Testis (tissue), 5 donors: ENCODE measurements at places on chromosomes 12 and 14.

- no peak for DNase-seq
Observed at GRCh38 chr12:89323568-89324218, 28.6 kb downstream of the DUSP6 start.

DNA sequence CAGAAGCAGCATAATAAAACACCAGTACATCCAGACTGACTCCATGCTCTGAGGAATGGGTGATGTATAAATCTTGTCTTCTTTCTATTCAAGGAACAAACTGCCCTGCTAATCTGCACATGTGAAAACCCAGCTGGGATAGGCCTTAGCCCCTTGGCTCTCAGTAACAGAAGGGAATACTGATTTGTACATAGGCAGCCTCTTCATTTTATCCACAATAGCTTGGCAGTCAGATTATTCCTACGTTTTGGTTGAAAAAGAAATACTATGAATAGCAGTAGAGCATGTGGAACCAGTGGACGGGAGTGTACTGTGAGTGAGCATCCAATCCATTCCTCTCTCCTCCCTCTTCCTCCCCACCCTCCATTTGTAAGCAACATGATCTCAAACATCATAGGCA lies 113.5 kb upstream of the ARHGAP5 start:
- DNase-seq, result no peak

GRCh38 chr14:50560931-50561285 lies 963 bp downstream of the ATL1 start:
- DNase-seq, result peak; percentile 77

DNA sequence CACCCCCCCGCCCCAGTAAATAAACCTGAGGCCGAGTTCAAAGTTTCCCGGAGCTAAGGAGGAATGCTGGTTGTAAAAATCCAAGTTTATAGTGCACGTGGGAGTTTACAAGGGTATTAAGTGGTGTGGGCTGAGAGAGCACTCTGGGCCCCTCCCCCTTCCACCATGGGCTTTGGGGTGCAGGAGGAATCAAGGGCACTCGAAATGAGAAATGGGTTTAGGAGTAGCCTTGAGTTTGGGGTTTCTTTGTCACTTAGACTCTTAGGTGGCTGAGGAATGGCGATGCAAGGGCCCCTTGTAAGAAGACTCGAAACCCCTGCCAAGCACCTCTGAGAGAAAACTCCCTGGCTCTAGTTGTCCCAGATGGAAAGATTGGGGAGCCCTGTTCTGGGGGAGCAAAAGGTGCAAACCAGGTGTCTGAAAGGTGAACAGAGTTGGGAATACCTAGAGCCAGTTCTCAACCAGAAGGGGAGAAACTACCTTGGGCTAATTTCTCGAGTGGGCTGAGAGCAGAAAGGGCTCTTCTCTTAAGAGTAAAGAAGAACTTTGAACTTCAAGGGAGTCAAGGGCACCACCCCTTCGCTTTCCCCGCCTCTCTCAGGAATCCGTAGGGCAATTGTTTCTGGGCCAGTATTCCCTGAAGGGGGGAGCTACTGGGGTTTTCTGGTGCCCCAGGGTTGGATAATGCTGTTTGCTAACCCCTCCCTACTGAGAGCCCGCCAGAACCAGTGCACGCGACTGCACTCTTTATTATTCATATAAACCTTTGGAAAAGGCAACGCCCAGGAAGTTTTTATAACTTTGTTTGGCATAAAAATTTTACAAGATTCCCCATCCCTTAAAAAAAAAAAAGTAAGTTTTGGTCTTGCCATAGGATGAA lies 4.0 kb upstream of the HOTAIR start:
- no peak for DNase-seq

GRCh38 chr14:75926431-75927115 lies 55.2 kb downstream of the TGFB3 start:
- DNase-seq, result no peak

DNA sequence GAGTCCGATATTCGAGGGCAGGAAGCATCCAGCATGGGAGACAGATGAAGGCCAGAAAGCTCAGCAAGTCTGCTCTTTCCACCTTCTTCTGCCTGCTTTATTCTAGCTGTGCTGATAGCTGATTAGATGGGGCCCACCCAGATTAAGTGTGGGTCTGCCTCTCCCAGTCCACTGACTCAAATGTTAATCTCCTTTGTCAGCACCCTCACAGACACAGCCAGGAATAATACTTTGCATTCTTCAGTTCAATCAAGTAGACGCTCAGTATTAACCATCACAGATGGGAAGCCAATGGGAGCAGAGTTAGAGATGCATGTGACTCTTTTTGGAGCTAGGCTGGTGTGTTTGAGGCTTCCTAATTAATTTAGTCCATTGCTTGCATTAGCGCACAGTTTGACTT lies 17.0 kb downstream of the C12orf75 start:
- no peak for DNase-seq

DNA sequence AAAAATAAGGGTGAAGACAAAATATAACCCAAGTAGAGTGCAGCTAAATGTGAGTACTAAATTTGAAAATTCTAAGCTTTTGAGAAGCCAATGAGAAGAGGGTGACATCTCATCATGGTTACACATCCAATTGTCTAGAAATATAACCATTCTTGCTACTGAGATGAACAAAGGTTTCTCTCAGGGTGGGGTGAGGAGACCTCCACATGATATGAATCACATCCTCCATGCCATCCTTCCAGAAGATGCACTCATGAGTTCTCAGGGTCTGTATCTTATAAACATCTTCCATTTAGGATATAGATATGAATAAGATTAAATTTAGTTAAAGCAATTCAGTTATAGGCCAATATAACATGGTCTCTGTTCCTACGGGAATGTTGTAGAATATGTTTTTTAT lies 38.9 kb upstream of the E2F7 start:
- no peak for DNase-seq

DNA sequence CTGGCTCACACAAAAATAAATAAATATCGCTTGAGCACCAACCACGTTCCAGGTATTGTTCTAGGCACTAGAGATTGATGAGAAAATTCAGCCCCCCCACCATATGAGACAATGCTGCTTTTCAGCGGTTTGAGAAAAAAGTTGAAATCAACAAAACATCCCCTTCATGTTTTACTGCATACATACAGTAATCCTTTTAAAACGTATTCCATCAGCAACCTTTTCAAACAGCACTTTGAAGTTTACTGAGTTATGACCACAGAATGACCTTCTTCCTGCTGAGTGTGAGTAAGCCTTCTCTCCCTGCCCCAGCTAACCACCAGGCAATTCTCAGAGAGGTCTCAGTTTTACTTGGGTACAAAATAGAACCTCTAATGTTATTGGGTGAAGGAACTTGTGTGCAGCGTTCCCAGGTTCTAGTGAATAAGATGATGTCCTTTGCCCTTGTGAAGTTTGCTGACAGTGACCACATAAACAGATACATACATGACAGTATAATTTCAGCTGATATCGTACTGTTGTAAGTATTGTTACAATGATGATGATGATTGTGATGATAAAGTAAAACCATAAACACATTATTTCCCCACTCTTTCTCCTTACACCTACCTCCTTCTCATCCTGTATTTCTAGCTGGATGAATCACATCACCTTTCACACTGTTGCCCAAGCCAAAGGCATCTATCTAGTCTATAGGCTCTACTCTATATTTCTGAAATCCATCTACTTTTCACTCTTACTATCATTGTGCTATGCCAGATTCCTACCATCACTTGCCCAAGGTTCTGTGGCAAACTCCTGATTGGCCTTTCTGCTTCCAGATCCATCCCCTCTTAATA lies 124.4 kb upstream of the KRR1 start:
- no peak for DNase-seq

- no peak for DNase-seq
Observed at GRCh38 chr14:97331526-97331925, 534.3 kb downstream of the VRK1 start.

DNA sequence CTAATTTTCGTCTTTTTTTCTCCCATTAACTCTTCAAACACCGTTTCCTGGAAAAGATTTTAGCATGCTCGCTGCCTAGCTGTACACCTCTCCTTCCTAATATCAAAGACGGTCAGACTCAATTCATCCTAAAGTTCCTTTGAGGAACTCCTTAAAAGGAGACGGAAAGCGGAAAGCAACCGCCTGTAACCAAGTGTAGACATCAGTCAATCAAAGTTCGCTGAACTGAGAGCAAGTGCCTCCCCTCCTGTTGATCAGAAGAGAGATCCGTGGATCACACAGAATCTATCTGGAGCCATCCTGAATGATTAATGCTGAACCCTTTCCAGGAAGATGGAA lies 412 bp upstream of the TEP1 start:
- peak; percentile 30 for DNase-seq

DNA sequence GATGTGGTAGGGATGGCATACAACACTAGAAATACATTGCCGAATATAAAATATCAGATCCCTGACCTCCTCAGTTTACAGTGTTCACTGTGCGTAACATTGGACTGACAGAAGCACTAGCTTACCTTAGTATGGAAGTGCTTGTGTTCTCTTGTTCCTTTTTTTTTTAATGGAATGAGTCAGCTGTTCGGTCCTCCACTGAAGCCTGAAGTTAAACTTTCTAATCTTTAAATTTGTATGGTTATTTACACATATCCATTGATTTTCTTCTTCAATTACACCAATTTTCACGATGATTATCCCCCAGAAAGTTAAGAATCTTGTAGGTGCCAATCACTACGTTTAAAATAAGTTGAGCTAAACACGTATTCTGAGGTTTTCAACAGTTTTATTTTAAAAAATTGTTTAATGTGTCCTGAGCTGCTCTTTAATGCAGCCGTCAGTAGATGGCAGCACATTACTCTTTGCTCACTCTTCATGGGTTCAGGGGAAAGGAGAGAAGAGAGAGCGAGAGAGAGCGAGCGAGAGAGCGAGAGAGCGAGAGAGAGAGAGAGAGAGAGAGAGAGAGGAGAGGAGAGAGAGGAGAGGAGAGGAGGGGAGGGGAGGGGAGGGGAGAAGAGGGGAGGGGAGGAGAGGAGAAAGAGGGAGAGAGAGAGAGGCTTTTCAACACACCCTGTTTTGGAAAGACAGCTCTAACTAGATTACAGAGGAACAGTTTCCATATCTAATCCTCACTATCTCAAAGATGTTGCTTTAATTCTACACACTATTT lies 134.7 kb upstream of the SCAF11 start:
- peak; percentile 69 for DNase-seq

DNA sequence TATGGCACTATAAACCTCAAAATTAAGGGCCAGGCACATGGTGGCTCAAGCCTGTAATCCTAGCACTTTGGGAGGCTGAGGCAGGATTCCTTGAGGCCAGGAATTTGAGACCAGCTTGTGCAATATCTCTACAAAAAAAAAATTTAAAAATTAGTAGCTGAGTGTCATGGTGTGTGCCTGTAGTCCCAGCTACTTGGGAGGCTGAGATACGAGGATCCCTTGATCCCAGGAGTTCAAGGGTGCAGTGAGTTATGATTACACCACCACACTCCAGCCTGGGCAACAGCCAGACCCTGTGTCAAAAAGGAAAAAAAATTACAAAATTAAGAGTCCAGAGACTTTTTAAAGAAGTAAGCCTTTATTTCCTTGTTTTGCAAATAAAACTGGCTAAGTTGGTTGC lies 1.8 kb upstream of the GCN1 start:
- no peak for DNase-seq

DNA sequence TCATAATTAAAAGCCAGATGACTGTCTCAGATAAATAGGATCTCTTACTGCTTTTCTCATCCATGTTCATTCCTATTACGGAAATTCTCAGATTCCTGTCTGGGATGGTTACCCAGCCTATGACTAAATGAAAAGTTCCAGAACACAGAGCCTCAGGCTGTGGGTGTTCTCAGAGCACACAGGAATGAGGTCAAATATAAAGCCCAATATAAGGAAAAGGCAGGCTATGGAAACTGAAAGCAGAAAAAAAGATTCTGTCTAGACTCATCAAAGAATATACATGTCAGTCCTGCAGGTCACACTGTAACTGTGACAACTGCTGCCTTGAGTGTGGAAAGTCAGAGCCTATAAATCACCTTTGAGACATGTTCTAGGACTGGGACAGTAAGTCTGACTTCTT lies 64.3 kb downstream of the DCAF5 start:
- DNase-seq, result no peak

DNA sequence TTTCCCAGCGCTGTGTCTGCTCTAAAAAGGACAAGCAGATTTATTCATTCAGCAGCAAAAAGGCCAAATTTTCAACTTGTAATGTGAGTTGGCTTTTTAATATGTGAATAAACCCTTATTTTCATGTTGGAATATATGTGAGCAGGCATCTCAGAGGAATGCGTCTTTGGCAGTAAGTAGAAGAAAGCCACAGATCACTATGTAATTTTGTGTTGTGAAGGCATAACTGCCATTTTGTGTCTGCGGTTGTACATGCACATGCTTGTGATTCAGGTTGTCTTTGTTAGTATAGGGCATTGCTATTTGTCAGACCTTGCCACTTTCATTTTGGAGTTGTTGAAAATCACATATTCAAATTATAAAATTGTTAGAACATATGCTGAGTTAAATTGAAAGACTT lies 398.8 kb upstream of the RGS6 start:
- no peak for DNase-seq

DNA sequence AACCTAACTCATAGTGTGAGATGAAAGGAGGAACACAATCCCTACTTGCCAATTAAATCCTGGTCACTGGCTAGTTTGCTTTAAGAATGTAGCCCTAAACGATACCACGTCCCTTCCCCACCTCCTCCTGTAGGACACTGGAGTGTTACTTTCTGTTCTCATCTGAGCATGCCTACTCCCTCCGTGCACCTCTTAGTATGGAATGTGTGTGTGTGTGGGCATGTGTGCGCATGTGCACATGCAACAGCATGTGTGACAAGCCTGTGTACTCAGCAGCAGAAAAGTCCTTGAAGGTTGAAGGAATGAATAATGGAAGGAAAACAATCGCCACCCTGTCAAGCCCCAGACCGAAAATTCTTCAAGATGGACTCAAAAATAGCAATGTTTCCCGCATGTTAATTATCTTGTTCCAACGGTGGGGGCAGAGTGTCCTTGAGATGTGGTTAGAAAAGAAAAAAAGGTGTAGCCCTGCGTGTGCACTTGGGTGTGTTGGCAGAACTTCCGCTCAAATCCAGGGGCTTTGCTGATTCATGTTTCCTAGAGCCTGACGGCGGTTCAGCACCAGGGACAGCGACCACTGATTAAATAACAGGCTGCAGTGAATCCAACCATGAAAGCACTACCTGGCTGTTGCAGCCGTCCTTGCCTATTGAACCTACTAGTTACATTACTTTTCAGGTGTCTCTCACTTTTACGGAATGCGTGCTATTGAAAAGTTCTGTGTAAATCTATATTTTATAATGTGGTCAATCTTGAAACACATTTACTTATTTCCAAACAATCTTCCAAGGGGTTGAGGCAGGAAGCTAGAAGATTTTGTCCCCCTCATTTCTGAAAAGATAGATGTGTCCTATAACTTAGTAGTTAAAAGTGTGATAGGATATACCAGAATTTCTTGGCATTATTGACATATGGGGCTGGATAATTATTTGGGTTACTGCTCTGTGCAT lies 79.8 kb downstream of the SRRM4 start:
- peak; percentile 77 for DNase-seq

- peak; percentile 35 for DNase-seq
Observed at GRCh38 chr14:101582294-101582693, 21.0 kb downstream of the DIO3 start.

- DNase-seq, result no peak
Observed at GRCh38 chr12:115756271-115756670, 521.2 kb downstream of the MED13L start.

DNA sequence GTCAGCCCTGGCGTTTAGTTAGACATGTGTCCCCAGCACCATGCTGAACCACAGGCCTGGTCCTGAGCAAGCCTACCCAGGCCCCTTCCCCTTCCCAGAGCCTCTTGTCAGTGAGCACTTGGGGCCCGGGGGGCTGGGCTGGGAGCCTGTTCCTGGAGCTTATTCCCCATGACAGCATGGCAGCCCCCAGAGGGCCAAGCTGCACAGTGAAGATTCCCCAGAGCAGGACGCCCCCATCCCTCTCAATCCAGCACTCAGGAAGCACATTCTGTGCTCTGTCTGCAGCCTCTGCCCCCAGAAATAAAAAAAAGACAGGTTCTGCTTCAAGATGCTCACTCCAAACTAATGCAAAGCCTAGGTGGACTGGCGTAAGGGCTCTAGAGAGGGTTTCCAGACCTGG lies 117.3 kb downstream of the LGMN start:
- no peak for DNase-seq
